Right lobe of liver (tissue), 6 donors: ENCODE measurements at places on chromosomes 11 and 22. TPM values are rescaled to one million over a fixed set of nuclear protein-coding genes. Genes with fewer than 3 reads are reported as not detected.
A peak's percentile ranks its signal among the peaks of the same experiment; 100 is the strongest.

GRCh38 chr22:21837248-21837979 lies 30.0 kb downstream of the MAPK1 start:
- no peaks in the 10 kb centered on the region for H3K27me3 ChIP-seq
- H3K4me1 ChIP-seq: no peaks in the 10 kb centered on the region
- no peak overlapping the region for H3K4me3 ChIP-seq
- no peak overlapping the region for H3K27ac ChIP-seq
- H3K36me3 ChIP-seq: no peaks in the 10 kb centered on the region

The PRDM11 gene
- 4.1 TPM for total RNA-seq

GRCh38 chr11:1356007-1356435 lies 33.7 kb upstream of the BRSK2 start:
- H3K4me3 ChIP-seq: no peak overlapping the region
- no peak overlapping the region for H3K27ac ChIP-seq
- no peak for DNase-seq
- no peaks in the 10 kb centered on the region for H3K27me3 ChIP-seq
- H3K4me1 ChIP-seq: no peaks in the 10 kb centered on the region

- H3K36me3 ChIP-seq: no peaks in the 10 kb centered on the region
- no peaks in the 10 kb centered on the region for H3K27me3 ChIP-seq
- no peak for DNase-seq
- H3K27ac ChIP-seq: no peak overlapping the region
- H3K4me3 ChIP-seq: no peak overlapping the region
- no peaks in the 10 kb centered on the region for H3K4me1 ChIP-seq
These were observed 2.4 kb upstream of the PGM2L1 start for GRCh38 chr11:74400606-74401005.

- H3K4me3 ChIP-seq: no peak overlapping the region
- DNase-seq: no peak
- H3K27ac ChIP-seq: no peak overlapping the region
- peaks cover 11% of the 10 kb centered on the region for H3K4me1 ChIP-seq
These were observed 4.1 kb upstream of the GAS2L1 start for GRCh38 chr22:29302402-29302680.

DNA sequence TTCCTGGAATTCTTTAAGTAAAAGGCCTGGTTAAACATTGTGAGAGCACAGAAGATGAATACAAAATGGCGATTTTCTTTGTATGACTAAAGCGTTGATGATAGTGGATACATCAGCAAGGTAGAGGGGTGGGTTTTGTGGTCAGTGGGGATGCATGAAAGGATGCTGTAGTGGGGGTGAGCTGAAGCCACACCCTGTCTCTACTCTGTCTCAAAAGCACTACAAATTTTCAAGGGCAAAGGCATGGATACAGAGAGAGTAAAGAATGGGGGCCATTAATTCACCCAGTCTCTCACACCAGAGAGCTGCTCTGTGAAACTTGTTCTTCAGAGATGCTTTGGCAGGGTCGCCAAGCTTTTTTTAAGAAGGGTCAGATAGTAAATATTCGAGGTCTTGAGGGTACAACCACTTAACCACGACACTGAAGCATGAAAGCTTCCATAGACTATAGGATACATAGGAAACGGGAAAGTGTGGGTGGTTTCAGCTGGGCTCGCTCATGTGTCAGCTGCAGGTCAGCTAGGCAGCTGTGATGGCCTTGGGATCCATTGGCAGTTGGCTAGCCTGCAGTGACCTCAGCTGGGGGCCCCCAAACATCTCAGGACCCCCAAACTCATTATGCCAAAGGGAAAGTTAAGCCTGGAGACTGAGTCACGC lies 8.3 kb downstream of the TMEM138 start:
- no peak for DNase-seq
- no peaks in the 10 kb centered on the region for H3K27me3 ChIP-seq
- H3K4me3 ChIP-seq: no peak overlapping the region

- no peaks in the 10 kb centered on the region for H3K4me1 ChIP-seq
- DNase-seq: no peak
- H3K27me3 ChIP-seq: no peaks in the 10 kb centered on the region
- H3K36me3 ChIP-seq: no peaks in the 10 kb centered on the region
- no peak overlapping the region for H3K27ac ChIP-seq
These were observed 27.3 kb downstream of the ALX4 start for GRCh38 chr11:44282620-44283019.

GRCh38 chr11:105033343-105033742 lies 1.6 kb downstream of the CASP1 start:
- no peaks in the 10 kb centered on the region for H3K4me1 ChIP-seq
- peak overlapping the region; percentile 53 for H3K27ac ChIP-seq
- DNase-seq: no peak
- H3K4me3 ChIP-seq: no peak overlapping the region
- no peaks in the 10 kb centered on the region for H3K27me3 ChIP-seq

GRCh38 chr22:44597616-44598015 lies 99.6 kb upstream of the RTL6 start:
- no peak overlapping the region for H3K4me3 ChIP-seq
- H3K36me3 ChIP-seq: no peaks in the 10 kb centered on the region
- no peaks in the 10 kb centered on the region for H3K27me3 ChIP-seq
- H3K27ac ChIP-seq: no peak overlapping the region
- no peaks in the 10 kb centered on the region for H3K4me1 ChIP-seq

The SMTNL1 gene
- total RNA-seq: not detected

The LMNTD2 gene
- 9.9 TPM for total RNA-seq

- H3K27me3 ChIP-seq: no peaks in the 10 kb centered on the region
- H3K4me1 ChIP-seq: no peaks in the 10 kb centered on the region
- DNase-seq: no peak
- H3K36me3 ChIP-seq: peaks cover 3% of the 10 kb centered on the region
These were observed 3.6 kb upstream of the KAT5 start for GRCh38 chr11:65708451-65708850.

GRCh38 chr11:119602745-119603373 lies 126.1 kb downstream of the NECTIN1 start:
- H3K4me1 ChIP-seq: no peaks in the 10 kb centered on the region
- DNase-seq: no peak
- no peaks in the 10 kb centered on the region for H3K27me3 ChIP-seq
- no peak overlapping the region for H3K27ac ChIP-seq
- no peaks in the 10 kb centered on the region for H3K36me3 ChIP-seq
- H3K4me3 ChIP-seq: no peak overlapping the region

DNA sequence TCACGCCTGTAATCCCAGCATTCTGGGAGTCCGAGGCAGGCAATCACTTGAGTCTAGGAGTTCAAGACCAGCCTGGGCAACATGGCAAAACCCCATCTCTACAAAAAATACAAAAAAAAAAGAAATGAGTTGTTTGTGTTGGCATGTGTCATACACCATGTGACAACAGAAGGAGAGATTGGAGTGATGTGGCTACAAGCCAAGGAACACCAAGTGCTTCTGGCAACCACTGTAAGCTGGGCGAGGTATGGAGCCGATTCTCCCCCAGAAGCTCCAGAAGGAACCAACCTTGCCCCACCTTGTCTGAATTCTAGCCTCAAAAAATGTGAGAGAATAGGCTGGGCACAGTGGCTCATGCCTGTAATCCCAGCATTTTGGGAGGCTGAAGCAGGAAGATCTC lies 39.1 kb upstream of the SLC35C1 start:
- H3K27me3 ChIP-seq: no peaks in the 10 kb centered on the region
- DNase-seq: no peak
- no peaks in the 10 kb centered on the region for H3K36me3 ChIP-seq
- H3K4me1 ChIP-seq: no peaks in the 10 kb centered on the region
- H3K27ac ChIP-seq: no peak overlapping the region

The GAS2 gene
- total RNA-seq: 16.1 TPM

DNA sequence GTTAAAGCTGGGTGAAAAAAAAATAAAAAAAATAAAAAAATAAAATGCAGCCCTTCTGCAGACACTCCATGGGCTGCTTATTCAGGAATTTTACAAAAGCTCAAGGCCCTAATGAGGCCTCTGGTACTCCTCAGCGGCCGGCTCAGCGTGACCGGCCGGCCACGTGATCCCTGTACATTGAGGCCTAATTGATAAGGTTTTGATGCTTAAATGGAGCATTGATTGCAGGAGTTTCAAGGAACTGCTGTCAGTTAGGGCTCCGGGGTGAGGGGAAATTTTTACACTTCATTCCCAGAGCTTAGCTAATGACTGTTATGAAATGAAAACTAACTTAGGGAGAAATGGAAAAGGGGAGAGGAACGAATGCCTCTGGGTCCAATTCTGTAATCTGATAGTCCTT lies 368.8 kb upstream of the KIRREL3 start:
- H3K36me3 ChIP-seq: no peaks in the 10 kb centered on the region
- H3K4me3 ChIP-seq: no peak overlapping the region
- no peak overlapping the region for H3K27ac ChIP-seq
- no peaks in the 10 kb centered on the region for H3K27me3 ChIP-seq
- no peak for DNase-seq

DNA sequence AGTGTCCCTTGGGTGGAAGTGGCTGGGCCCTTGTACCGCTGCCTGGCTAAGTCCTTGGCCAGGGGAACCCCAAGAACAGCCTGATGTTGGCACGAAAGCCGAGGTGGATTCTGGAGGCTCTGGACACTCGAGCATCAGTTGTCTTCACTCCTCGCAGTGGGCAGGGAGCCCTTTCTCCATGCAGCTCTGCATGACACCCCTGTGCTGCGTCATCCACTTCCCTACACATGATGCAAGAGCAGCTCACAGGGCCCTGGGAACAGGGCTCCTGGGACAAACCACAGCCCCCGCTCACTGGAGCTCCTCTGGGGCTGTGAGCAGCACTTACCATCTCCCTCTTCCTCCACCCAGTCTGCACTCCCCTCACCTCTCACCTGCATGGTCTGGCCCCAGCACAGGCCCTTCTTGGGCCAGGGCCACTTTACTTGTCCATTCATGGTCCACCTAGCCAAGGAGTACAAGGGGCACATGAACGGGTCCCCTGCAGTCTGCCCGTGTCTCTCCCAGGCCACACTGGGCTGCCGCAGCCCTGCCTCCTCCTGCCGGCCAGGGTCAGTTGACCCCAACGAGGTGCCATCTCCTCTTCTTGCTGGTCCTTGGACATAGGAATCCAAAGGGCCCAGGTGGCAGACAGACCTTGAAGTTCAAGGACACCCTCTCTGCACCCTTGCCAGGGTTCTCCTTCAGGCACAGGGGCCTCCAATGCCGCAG lies 66.5 kb downstream of the IGF2 start:
- H3K36me3 ChIP-seq: no peaks in the 10 kb centered on the region
- no peaks in the 10 kb centered on the region for H3K27me3 ChIP-seq
- H3K4me3 ChIP-seq: no peak overlapping the region
- H3K27ac ChIP-seq: no peak overlapping the region
- no peaks in the 10 kb centered on the region for H3K4me1 ChIP-seq
- DNase-seq: no peak

DNA sequence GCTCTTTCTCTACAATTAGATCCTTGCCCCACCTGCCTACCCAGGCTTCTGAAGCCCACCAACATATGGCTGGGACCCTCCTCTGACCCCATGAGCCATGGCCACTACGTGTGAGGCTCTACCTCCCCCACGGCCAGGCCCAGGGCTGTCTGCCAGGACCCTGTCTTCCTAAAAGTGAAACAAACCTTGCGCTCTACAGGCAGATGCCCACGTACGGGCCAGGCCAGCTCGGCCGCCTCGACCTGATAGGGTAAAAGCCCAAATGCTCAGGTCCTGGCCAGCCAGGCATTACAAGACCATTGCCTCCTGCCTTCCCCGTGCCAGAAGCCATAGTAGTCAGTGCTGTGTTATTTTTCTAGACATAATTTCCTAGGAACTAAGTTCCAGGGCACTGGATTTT lies 1496.4 kb downstream of the BRD1 start:
- H3K27ac ChIP-seq: no peak overlapping the region
- no peak for DNase-seq
- H3K36me3 ChIP-seq: no peaks in the 10 kb centered on the region
- no peaks in the 10 kb centered on the region for H3K4me1 ChIP-seq
- H3K27me3 ChIP-seq: no peaks in the 10 kb centered on the region
- no peak overlapping the region for H3K4me3 ChIP-seq

DNA sequence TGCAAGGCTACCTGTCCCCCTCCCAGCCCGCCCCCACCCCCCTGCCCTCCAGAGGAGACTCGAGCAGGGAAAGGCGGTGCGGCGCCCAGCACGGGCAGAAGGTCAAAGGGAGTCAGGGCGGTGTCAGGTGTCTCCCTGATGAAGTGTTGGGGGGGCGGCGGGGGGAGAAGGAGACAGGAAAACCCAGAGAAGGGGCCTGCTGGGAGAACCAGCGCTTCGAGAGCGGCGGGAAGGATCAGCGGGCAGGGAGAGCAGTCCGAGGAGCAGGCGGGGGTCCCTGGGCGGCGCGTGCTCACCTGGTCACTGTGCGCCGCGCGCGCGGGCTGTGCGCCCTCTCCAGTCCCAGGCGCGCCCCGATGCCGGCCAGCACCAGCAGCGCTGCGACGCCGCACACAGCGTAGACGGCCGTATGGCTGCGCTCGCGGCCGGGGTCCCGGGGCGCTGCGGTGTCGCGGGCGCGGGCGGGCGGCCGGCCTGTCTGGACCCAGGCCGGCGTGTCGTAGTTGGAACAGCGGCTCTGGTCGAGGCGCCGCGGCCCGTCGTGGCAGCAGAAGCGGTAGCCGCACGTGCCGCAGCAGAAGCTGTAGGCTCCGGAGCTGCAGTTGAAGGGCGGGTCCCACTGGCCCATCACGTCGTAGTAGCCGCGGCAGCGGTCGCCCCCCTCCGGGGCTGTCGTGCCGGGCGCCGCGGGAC lies 886 bp downstream of the SHISA8 start:
- H3K27me3 ChIP-seq: peaks cover 50% of the 10 kb centered on the region
- H3K36me3 ChIP-seq: no peaks in the 10 kb centered on the region
- no peak overlapping the region for H3K4me3 ChIP-seq
- no peak overlapping the region for H3K27ac ChIP-seq

DNA sequence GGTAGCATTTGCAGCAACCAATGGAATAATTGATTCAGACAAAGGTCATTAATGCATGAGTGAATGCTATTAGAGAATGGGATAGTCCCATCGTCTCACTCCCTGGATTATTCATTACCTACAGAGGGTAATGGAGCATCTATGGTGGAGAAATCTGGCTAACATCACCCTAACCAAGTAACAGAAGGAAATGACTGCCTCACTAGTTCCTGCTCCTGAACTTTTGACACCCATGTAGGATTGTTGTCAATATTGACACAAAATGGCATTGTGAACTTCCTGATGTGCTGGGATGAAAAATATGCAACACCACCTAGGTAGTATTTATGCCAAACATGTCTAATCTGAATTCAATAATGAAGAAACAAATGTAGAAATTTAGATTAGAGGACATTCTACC lies 44.0 kb upstream of the KIRREL3 start:
- no peaks in the 10 kb centered on the region for H3K27me3 ChIP-seq
- no peaks in the 10 kb centered on the region for H3K36me3 ChIP-seq
- no peaks in the 10 kb centered on the region for H3K4me1 ChIP-seq
- no peak overlapping the region for H3K27ac ChIP-seq
- no peak for DNase-seq

DNA sequence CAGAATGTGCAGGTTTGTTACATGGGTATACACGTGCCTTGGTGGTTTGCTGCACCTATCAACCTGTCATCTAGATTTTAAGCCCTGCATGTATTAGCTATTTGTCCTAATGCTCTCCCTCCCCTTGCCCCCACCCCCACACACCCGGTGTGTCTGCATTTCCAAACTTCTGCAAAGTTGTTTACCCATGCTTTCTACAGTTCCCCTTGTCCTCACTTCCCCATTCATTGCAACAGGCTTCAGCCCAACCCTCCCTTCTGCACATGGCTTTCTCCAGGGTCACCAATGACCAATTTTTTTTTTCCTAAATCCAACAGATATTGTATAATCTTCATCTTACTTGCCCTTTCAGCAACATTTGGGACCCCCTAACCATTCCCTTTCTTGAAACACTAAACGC lies 32.0 kb upstream of the NUP50 start:
- H3K27ac ChIP-seq: no peak overlapping the region
- no peak overlapping the region for H3K4me3 ChIP-seq
- no peaks in the 10 kb centered on the region for H3K4me1 ChIP-seq
- peak; percentile 56 for DNase-seq
- no peaks in the 10 kb centered on the region for H3K27me3 ChIP-seq
- H3K36me3 ChIP-seq: no peaks in the 10 kb centered on the region

- H3K27me3 ChIP-seq: no peaks in the 10 kb centered on the region
- H3K27ac ChIP-seq: peak within 1 kb of the TSS; percentile 98
- no peak for DNase-seq
- H3K4me3 ChIP-seq: peak within 1 kb of the TSS; percentile 77
These were observed at the start of gene PCF11 for GRCh38 chr11:83156996-83157593. PCF11 (plus strand) TSS chr11:83157131; CDS start chr11:83157440, 309 bp downstream.

The C11orf42 gene
- total RNA-seq: not detected
